ENCODE measurements at places on chromosomes 2 and 18. TPM values are rescaled to one million over a fixed set of nuclear protein-coding genes. Genes with fewer than 3 reads are reported as not detected.

DNA sequence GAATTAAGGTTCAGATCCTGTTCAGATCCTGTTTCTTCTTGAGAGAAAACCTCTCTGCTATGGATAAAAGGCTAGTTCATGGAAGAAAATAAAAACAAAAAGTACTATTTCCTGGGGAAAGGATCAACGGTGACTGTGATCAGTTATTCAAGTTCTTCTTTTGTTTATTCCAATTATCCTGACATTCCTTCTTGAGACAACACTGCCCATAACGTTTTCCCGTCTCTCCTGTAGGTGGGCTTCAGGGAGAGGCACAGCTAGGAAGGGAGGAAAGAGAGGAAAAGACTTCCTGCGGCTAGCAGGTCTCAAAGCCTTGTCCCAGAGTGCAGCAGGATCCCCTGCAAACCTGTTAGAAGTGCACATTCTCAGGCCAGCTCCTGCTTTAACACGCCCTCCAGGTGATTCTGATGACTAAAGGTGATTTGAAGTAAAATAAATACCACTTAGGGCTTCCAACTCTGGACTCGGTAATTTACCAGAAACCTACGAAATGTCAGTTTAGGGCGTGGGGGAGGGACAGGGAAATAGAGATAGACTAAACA, 4.5 kb upstream of the FHL2 start:
- DNase-seq, result no peak

GRCh38 chr2:121368836-121369235, 83.8 kb upstream of the TFCP2L1 start:
- DNase-seq, result no peak

FSHR gene
- not detected for total RNA-seq

GRCh38 chr2:38631976-38632375, 29.2 kb upstream of the HNRNPLL start:
- DNase-seq, result no peak

- no peak for DNase-seq
Observed at GRCh38 chr2:196459539-196459938, 180.0 kb upstream of the CCDC150 start.

DNA sequence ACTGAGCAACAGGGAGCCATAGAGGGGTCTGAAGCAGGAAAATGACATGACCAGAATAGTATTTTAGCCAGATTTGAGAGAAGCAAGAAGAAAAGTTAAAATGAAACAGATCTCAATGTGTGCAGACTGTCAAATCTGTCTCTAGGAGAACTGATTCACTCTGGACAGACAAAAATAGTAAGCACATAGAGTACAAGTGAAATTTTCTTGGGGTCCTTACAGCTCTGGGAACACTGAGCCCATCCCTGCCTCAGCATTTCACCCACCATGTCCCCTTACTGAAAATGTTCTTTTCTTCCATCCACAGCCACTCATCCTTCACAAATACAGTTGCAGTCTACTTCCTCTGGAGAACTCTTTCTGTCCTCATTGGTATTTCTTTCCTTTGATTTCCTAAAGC, 359.2 kb downstream of the MTX2 start:
- no peak for DNase-seq

IL1RL1 gene
- 1.3 TPM for total RNA-seq

DNA sequence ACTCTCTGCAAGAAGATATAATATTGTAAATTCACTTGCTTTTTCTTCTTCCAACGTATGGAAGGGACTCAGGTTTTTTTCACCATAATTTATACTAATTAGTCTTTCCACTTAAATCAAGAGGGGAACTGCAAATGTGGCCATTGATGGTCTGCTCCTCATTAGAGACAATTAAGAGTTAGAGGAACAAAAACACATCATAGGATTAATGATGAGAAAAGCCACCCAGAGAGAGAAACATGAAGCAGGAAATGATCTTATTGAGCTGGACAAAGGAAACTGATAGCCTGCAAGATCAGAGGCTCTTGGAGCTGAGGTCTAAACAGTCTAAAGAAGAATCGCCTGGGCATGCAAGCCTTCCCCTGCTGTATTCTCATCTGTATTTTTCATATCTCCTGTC, 151.2 kb upstream of the NRP2 start:
- DNase-seq, result no peak

IL1F10 gene
- not detected for total RNA-seq

CCDC148 gene
- not detected for total RNA-seq

FBLN7 gene
- total RNA-seq, result 38.9 TPM

- DNase-seq, result no peak
Observed at GRCh38 chr2:72121153-72121552, 26.5 kb downstream of the CYP26B1 start.

HOXD13 gene
- total RNA-seq, result not detected

Measured in activated CD4-positive, alpha-beta memory T cell treated with anti-CD3 and anti-CD28 coated beads for 36 hours (primary cell).